ENCODE measurements at places on chromosomes 4 and X.

GRCh38 chr4:121927948-121928347 lies 23.9 kb downstream of the TRPC3 start:
- no peak for DNase-seq

DNA sequence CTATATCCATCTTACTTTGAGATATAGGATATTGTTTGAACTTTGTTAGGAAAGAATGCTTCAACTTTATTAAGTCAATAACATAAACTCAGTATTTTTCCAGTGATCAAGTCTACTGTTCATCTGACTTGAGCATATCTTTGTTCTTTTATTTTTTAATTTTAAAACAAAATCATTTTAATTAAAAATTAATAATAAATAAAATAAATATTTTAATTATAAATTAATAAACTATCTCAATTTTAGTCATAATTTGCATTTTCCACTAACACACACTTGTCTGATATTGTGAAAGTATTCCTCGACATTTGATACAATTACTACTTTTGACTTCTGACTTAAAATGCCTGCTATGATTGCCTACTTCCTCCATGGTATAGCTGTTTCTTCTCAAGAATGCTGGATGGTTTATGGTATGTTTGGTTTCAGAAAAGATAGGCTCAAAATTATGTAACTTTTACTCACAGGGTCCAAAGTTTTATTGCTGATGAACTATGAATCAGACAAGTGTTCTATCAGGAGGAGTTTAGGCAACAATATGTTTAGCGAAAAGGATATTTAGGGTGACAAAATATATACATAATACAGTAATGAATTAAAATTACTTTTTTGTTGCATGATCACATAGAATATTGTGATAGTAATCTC lies 1132.3 kb upstream of the PCDH10 start:
- DNase-seq: no peak

DNA sequence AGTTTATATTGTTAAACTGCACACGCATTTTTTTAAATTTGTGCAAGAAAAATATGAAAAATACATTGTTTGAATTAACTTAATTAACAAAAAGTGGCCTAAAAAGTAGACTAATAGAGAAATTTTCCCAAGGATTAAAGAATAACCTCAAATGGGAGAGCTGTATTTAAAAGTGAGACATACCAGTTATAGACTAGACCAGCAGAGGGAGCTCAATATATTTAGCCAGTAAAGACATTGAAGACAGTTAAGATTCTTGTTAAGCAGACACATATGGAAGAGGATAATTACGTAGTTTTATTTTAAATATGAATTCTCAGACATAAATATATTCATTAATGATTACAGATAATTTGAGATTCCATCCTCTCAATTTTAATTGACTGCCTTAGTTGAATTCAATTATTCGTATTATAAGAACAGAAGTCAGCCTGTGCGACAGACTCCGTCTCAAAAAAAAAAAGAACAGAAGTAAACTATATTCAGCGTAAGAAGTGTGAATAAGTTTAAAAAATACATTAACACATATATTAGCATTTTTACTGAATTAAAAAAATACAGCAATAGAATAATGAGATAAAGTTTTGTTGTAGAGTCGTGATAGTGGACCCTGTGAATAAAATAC lies 64.8 kb downstream of the GLRA3 start:
- DNase-seq: peak; percentile 4

- no peak for DNase-seq
Measured at GRCh38 chr4:143023239-143023918, 161.3 kb upstream of the USP38 start.

GRCh38 chr4:80107374-80107773 lies 34.3 kb upstream of the ANTXR2 start:
- DNase-seq: no peak

DNA sequence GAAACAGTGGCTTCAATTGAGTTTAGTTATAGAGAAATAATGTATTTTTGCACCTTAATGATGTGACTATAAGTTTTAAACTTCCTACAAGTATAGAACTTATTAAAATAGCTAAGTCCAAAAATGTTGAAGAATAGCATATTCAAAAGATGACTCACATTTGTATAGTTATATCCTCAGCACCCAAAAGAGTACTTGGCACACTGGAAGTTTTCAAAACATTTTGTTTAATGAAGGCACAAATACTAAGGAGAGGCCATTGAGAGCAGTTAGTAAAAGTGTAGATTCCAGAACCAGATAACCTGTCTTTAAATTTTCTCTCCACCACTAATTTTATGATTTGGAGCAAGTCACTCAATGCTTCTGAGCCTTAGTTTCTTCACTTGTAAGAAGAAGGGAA lies 226.9 kb upstream of the MID1 start:
- DNase-seq: no peak

DNA sequence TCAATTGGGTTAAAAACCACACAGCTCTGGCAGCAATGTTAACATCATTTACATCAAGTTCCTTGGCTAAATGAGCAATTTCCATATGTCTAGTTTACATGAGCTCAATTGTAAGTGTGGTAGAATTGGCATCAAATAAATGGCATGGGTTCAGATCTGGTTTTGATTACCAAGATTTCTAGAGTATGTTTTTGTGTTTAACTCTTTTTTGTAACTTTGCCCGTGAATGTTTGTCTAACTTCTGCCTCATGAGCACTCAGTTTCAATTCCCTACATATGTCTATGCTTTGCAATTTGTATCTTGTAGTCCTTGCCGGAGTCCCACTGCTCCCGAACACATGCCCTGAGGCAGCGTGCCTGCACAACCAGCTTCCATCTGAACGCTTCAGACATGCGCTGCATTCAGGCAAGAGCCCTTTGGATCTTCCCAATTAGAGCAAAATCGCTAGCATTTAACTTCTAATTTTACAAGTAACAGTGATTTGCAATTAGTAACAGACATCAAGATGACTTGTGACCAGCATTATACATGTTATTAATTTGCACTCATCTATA lies 644.4 kb downstream of the TRIML1 start:
- DNase-seq: no peak

DNA sequence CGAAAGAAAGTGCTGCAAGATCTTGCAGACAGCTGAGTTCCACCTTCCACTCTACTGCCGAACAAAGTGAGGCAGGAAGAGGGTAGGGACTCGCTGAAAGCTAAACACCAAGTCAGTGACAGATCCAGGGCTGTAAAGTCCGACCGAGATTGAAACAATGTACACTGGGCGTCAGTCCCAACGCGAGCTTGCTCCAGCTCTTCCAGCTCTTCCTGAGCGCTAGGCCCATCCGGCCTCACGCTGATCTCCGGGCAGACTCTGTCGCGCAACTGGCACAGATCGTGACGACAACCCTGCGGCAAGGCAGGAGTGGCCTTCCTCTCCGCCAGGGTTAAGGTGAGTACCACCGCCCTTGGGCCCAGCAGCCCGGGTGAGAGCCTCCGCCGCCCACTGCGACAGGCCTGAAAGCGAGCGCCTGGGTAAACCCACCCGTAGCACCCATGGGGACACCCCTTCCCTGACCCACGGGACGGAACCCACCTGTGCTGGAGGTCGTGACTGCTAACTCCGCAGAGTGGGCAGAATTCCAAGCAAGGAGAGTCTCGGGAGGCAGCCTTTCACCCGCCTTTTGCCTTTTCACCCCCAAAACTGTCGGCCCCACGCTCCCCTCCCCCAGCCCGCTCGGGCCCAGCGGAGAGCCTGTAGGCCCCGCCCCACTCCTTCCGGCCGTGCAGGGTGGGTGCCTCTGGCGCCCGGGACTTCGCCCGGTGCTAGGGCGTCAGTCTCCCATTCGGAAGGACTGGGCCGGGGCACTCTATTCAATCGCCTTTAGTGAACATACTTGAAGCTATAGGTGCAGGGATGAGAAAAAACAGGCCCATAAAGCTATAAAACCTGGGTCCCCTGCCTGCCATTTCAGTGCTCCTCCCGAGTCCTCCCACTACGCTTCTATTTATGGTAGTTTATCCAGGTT lies at the start of gene TMLHE:
Gene TMLHE (minus strand): TSS at position 641 of the 913 bp plus-strand sequence. CDS start 67,676 bp downstream, outside the sequence.
- DNase-seq: peak; percentile 30

DNA sequence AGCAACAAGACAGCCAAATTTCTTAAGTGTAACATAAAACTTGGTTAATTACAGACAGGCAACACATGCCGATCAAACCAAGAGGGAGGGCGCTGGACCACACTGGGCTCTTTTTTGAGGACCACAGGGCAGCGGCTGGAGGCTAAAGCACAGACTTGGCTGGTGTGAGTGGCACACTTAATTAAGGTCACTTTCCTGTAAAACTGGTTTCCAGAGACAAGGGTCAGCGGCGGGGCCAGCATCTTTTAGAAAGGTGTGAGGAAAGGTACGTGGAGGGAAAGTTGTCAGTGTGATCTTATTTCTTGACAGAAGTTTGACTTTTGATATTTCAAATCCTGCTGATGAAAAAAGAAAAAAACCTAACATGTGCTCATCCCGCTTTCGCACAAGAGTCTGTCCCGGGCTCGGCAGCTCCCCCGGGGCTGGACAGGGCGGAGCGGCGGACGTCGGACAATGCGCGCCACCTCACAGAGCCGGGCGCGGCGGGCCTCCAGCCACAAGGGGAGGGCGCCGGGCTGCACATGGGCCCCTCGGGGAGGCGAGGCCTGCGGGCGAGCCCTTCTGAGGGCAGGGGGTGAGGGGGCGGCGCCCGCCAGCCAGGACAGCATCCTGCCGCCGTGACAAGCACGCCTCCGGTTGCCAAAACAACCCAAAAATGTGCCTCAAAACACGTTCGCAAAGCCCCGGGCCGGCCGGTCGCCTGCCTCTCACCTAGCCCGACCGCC lies 660 bp upstream of the HSPA4L start:
- peak; percentile 13 for DNase-seq

DNA sequence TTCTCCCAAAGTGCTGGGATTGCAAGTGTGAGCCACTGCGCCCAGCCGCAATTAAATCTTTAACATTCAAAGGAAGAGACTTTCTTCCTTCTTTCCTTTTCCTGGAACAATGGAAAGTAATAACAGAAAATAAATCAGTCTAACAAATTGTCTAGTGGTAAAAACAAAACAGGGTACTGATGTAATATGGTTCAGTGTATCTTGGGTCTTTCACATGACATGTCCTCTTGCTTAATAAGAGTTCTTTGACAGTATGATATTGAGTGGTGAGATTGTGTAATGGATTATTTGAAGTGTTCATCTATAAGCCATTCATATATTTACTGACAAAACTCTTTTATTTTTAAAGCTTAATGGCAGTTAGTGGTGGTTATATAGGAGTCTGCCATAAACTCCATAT lies 256.6 kb downstream of the SPRY1 start:
- DNase-seq: no peak

DNA sequence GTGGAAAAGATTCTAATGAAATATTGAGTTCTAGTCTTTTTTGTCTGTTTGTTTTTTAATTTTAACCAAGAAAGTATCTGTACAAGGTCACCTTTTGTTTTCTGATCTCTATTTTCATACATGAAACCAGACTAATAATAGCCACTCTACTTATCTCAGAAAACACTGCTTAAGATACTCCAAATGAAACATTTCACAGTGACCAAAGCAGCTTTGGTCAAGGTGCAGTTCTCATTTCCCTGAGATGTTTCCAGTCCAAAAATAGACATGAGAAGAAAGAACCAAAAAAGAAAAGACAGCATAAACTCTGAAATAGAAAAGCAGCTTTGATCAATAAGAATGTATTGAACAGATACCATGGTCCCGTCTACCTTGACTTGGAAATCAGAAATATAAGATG lies 782.8 kb downstream of the RAB28 start:
- DNase-seq: no peak

GRCh38 chr4:91111556-91111955 lies 984.4 kb downstream of the CCSER1 start:
- no peak for DNase-seq

DNA sequence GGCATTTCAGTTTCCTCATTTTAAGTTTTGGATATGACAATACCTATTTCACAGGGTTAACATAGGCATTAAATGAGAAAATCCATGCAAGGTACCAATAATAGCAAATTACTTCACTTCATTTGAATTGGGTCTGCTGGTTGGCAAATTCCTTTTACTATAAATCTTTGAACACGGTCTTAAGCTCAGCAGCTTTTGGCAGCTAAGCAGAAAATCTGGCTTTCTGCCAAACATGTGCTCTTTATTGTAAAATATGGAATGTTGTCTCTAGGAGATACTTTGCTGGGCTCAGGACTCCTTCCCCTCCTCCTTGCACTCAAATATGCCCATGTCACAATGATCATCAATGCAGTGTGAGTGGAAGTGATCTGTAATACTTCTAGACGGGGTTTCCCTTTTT lies 16.8 kb upstream of the DMP1 start:
- DNase-seq: no peak

DNA sequence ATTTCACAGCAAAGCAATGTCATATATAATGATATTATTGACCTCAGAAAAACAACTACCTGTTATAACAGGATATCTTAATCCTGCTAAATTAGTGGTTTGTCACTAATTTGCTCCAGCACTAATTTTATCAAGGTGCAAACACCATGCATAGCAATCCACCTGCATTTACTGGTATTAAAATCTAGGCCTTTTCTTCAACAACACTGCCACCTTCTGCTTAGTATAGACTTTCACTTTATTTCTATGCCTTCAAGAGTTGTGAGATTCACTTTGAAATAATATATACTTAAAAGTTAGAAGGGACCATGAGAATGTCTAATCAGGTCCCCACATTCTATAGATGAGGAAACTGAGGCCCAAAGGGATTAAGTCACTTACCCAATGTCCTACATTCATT lies 82.1 kb upstream of the IQCM start:
- DNase-seq: no peak

- DNase-seq: no peak
Measured at GRCh38 chr4:70842761-70843435, 3.2 kb upstream of the GRSF1 start.

GRCh38 chr4:119735165-119735651 lies 106.6 kb upstream of the PDE5A start:
- no peak for DNase-seq

- DNase-seq: no peak
Measured at GRCh38 chrX:102546828-102547493, 30.4 kb upstream of the TMSB15A start.

- no peak for DNase-seq
Measured at GRCh38 chr4:62156205-62156604, 956.1 kb downstream of the ADGRL3 start.

- no peak for DNase-seq
Measured at GRCh38 chrX:555725-556666, 74.6 kb upstream of the SHOX start.

DNA sequence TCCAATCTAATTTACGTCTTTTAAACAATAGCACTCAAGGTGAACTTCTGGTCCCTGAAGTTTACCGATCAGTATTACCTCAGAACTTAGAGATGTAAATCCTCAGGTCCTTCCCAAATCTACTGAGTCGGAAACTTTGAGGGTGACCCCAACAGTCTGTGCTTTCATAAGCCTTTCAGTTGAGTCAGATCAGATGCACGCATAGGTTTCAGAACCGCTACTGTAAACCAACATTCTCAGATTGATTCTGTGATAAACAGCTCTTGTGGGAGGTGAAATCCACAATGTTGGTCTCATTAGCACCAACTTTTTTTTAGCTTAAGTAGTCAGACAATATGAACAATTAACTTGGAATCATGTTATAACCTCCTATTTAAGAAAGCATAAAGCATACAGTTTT lies 86.0 kb downstream of the WWC2 start:
- no peak for DNase-seq

- DNase-seq: no peak
Measured at GRCh38 chrX:149630681-149631233, 835 bp downstream of the TMEM185A start.

All from CD8-positive, alpha-beta T cell (primary cell).